NCI-H1417 treated with DMSO at 0.1 percent for 48 hours (cell line): ENCODE measurements at places on chromosomes 7 and 10.

- no peak for DNase-seq
Observed at GRCh38 chr7:148049068-148049467, 541.5 kb upstream of the C7orf33 start.

DNA sequence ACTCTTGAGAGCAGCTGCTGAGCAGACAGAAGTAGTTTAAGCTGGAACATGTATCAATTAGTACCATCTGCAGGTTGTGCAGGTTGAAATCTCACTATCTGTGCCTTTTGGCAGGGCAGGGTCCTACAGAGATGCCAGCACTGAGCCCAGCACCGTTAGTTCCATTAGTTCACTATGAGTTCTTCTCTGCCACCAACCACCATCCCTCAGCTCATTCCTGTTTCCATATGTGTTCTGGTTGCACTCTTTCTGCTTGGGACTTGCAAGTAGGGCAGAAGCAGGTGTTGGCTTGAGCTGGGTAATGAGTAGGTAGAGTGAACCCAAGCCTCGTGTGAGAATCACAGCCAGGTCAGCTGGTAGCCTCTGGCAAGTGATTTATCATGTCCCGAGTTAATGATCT lies 2.8 kb downstream of the SMO start:
- no peak for DNase-seq

GRCh38 chr10:52668024-52668423 lies 104.6 kb downstream of the MBL2 start:
- DNase-seq: no peak

GRCh38 chr7:100433592-100434296 lies 2.6 kb downstream of the PPP1R35 start:
- DNase-seq: no peak

GRCh38 chr7:99390941-99391602 lies 16.5 kb downstream of the ARPC1B start:
- no peak for DNase-seq
